ENCODE measurements at places on chromosomes 1 and 21. TPM values are rescaled to one million over a fixed set of nuclear protein-coding genes. Genes with fewer than 3 reads are reported as not detected.

- peak; percentile 29 for DNase-seq
These were observed 821 bp downstream of the PHC2 start for GRCh38 chr1:33429856-33430691.

DNA sequence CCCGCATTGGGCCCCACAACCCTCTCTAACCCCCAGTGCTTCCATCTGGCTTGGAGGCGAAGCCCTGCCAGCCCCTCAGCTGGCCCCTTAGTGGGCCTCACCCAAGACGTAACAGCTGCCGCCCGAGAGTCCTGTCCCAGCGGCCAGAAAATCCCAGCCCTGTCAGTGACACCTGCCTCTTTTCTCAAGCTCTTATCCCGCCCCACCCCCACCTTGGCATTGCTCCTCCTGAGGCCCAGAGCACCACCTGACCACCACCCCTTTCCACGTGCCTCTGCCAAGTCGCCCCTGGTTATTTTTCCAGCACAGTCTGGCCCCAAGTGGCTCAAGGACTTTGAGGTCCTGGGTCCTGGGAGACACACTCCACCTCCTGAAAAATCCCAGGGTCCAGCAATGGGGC, 5.9 kb upstream of the CTRC start:
- DNase-seq: no peak

GRCh38 chr1:41758500-41758899, 160.2 kb downstream of the HIVEP3 start:
- no peak for DNase-seq

GRCh38 chr1:32394890-32395432, 720 bp upstream of the BSDC1 start:
- DNase-seq: no peak

GRCh38 chr1:153790966-153791647, 15.9 kb downstream of the SLC27A3 start:
- peak; percentile 97 for DNase-seq

DNA sequence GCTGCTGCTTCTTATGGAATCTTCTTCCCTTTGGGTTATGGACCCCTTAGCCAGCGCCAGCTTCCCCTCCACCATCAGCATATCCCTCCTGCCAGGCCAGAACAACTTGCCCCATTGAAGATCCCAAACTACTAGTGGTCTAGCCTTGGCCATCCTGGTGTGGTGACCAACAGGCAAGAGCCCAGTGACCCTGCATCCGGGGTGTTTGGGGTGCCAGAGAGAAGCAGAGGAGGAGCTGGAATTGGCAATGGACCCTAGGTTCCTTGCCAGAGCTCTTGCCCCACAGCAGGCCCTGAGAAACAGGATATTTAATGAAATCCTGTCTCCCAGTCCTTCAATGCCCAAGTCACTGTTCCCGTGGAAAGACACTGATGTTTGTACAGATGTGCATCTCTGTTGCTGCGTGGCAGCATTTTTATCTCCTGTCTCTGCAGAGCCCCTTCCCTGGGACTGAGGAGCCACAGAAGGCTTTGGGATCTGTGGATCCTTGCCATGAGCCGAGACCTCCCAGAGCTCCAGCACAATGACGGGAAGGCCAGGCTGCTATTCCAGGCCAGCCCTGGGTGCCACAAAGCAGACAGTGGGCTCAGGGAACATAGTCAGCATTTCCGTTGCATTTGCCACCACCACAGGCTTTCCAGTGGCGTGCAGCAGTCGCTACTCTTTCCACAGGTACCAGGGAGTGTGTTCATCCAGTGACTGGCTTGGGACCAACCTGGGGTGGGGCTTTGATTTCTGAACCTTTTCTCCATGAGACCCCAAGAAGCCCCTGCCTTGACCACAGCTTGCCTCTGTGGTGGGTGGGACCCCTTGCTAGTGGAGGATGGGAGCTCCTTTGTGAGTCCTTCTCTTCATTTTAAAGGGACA, 21.6 kb downstream of the NAV1 start:
- DNase-seq: no peak

GRCh38 chr21:42300045-42300583, 15.1 kb downstream of the TFF3 start:
- DNase-seq: no peak

DNA sequence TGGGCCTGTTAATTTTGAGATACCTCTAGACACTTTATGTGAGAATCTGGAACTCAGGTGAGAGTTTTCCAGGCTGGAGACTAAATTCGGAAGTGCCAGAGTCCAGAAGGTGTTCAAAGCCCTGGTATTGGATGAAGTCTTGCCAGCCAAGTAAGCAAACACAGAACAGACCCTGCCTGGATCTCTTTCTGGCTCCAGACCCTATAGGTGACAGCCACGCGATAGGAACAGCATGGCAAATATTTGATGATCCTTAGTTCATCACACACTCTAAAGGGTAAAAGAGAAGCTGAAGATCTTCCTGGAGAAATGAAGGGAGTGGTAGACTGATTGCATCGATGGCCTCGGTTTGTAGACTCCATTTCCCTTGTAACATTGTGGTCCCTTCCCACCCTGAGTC, 30.7 kb downstream of the SLC1A7 start:
- DNase-seq: no peak

- DNase-seq: no peak
These were observed 76.3 kb upstream of the CACNA1E start for GRCh38 chr1:181406989-181407388.

- DNase-seq: no peak
These were observed 25.7 kb upstream of the BACE2 start for GRCh38 chr21:41142051-41142795.

DNA sequence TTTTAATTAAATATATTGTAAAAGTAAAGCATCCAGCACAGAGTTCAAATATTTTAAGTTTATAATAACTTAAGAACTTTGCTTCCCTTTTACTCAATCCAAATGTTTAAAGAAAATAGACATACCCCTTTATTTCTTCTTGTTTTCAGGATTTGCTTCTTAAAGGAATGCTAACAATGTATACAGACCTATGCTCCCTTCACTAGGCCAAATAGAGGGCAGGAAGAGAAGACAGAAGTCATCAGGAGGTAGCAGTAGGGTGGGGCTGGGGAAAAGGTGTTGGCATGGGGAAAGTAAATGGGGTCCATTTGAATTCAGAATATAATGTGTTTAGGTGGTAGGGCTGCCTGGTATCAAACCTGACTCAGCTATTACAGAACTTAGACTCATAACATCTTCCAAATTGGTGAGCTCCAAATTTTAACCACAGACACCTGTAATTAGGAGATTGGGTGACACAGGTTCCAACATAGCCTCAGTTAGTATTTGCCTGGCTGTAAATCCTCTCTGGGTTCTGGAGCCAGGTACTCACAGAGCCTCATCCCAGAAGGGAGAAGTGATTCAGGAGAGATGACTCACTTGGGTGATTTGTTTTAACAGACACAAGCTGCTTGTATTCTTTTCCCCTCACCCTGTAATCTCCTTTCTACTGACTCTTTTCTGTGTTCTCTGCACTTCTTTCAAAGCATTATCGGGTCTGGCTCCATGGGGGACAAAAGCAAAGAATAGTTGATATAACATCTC, 60.1 kb upstream of the DUSP10 start:
- DNase-seq: peak; percentile 50

DNA sequence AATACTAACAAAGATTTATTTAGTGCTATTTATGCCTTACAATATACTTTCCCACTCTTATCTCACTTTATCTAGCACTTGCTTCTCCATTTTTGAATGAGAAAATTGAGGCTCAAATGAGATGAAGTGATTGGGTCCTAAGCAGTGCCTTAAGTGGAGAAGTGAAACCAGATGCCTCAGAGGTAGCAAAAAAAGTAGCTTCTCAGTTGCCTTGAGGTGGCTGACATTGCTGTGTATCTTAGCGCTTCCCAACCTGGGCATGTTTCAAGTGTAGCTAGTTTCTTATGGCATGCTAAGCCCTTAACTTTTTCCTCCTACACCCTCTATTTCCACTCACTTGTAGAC, 390.4 kb downstream of the OMA1 start:
- DNase-seq: no peak

GRCh38 chr1:76065270-76065669, 9.3 kb upstream of the ST6GALNAC3 start:
- no peak for DNase-seq

GRCh38 chr1:3488432-3488831, 34.0 kb downstream of the ARHGEF16 start:
- no peak for DNase-seq

DNA sequence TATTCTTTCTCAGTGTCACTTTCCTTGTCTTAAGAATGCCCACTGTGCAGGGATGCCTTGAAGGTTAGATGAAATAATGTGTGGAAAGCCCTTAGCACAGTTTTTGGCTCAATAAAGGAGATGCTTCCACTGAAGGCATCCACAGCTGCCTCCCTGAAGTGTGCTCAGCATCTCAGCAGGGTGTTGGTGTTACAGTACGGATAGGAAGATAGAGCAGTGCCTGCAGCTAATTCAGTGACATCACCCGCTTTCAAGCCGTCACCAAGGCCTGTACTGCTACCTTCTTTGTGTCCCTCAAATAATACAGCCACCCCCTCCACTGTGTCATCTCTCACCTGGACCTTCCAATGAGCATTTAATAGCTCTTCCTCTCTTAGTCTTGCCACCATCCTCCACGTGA, 59.0 kb downstream of the NDUFS5 start:
- DNase-seq: no peak

GRCh38 chr21:24730661-24731060, 876.6 kb downstream of the MRPL39 start:
- DNase-seq: no peak

- no peak for DNase-seq
These were observed 75.0 kb upstream of the ACTRT2 start for GRCh38 chr1:2946291-2946690.

DNA sequence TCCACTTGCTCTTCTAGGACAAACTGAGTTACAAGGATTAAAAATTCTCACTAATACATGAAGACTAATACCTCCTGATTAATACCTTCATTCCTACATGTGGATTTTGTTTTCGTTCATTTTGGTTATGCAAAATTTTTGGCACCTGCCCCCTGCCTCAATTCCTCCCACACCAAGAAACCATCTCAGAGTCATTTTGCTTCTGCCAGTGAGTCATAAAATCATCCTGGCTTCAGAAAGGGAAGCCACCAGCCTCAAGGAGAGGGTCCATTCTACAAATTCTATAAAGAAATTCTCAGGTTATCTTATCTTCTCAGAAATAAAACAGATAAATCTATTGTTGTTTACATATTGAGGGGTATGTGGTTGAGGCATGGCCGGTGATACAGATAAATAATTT, 103.2 kb upstream of the COA6 start:
- no peak for DNase-seq

DNA sequence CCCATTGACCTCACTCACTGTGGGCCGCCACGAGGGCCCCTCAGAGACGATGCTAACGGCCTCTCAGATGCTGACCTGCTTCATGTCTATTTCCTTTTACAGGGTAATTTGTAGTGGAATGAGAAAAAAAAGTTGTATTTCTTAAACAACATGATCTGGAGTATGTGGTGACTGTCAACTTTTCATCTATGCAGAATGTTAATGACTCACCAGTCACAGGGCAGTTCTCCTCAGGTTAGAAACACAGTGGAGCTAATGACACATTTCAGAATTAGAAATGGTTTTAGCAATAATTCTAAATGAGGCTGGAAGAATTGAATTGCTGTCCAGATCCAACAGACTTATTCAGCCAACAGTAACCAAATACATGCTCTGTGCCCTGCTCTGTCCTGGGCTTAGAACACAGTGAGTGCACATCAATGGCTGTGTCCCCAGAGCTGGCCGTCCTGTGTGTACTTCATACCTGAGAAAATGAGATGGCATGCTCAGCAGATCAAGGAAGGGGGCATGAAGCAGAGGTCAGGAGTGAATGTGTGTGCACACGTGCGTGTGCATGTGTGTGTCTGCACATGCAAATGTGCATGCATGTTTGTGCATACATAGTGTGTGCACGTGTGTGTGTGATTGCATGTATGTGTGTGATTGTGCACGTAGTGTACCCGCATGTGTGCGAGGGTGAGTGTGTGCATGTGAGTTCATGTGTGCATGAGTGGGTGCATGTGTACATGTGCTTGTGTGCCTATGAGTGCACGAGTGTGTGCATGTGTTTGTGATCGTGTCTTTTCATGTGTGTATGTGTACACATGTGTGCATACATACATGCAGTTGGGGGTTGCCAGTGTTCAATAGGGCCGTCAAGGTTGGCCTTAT, 145.3 kb downstream of the PCBP3 start:
- peak; percentile 28 for DNase-seq

- DNase-seq: no peak
These were observed 6.1 kb upstream of the KRTAP23-1 start for GRCh38 chr21:30354308-30355005.

GRCh38 chr1:225763716-225764548, 13.7 kb upstream of the SRP9 start:
- no peak for DNase-seq

GRCh38 chr21:25942135-25942534, 207.4 kb downstream of the GABPA start:
- DNase-seq: no peak

GRCh38 chr1:23779826-23780371, 1.7 kb downstream of the PITHD1 start:
- DNase-seq: peak; percentile 57

- no peak for DNase-seq
These were observed 2.1 kb upstream of the HCRTR1 start for GRCh38 chr1:31615414-31615813.

DNA sequence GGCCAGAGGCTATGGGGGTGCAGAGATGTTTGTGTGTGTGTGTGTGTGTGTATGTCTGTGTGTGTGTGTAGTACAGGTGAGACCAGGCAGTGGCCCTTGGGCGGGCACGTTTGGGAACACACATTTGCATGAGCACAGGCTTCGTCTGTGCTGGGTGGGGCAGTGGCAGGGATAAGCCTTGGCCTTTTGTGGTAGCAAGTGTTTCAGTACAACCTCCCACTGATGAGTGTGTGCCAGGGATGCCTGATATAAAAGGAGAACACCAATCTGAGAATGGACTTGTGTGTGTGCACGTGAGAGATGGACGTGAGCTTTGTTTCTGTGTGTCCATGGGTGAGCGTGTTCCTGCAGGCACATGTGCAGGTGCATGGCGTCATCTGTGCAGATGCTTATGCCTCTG, 3.0 kb downstream of the NTRK1 start:
- DNase-seq: no peak

GRCh38 chr1:109620401-109620791, 759 bp downstream of the AMPD2 start:
- peak; percentile 72 for DNase-seq

- DNase-seq: peak; percentile 81
These were observed 67.4 kb downstream of the DMRTB1 start for GRCh38 chr1:53526451-53527101.

Gene ZNF593
- 20.3 TPM for total RNA-seq

Gene ERICH3
- not detected for total RNA-seq

Gene RYR2
- total RNA-seq: not detected

Gene DAP3
- 87.2 TPM for total RNA-seq

Gene ITLN2
- total RNA-seq: not detected

Gene UMODL1
- not detected for total RNA-seq

Gene SPRR4
- total RNA-seq: not detected

Gene DNALI1
- 7.1 TPM for total RNA-seq

Gene PPCS
- 78.3 TPM for total RNA-seq

Gene TCHH
- total RNA-seq: under 0.01 TPM

Gene RAB42
- 3.9 TPM for total RNA-seq

Gene METTL13
- total RNA-seq: 13.0 TPM

Gene KCNH1
- 14.2 TPM for total RNA-seq

Gene SELENBP1
- total RNA-seq: 23.3 TPM

Gene PPIE
- 23.8 TPM for total RNA-seq

Gene S100A7
- not detected for total RNA-seq

Gene ZBTB8A
- total RNA-seq: 5.6 TPM

Gene IL10
- total RNA-seq: under 0.01 TPM

Gene CLDN17
- total RNA-seq: not detected

Gene NT5C1A
- not detected for total RNA-seq

Gene TFB2M
- 29.4 TPM for total RNA-seq

Gene KCNN3
- not detected for total RNA-seq

Gene PPFIA4
- 4.3 TPM for total RNA-seq

Measured in fibroblast of villous mesenchyme (primary cell).